COLO829 (cell line): ENCODE measurements at places on chromosomes 16 and 17.

GRCh38 chr17:77407321-77408277 is 266.8 kb downstream of the SEC14L1 start:
- DNase-seq, result no peak

DNA sequence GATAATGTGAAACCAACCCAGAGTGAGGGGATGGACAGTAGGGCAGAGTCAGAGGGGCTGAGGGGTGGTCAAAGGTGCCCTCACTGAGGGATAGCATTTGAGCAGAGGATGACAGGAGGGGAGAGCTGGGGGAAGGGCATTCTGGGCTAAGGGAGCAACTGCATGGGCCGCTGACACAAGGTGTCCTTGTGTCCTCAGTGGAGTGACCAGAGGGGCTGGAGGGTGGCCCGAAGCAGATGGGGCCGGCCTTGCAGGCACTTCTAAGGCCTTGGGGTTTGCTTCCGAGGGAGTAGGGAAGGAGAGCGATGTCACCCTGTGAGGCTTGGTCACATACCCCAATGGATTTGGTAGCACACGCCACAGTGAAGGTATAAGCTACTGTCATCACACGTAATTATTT is 10.0 kb downstream of the NUBP1 start:
- no peak for DNase-seq

- no peak for DNase-seq
Measured at GRCh38 chr17:81037026-81037797, 2.3 kb downstream of the BAIAP2 start.

- DNase-seq, result no peak
Measured at GRCh38 chr16:88638323-88639230, at the start of gene IL17C. Gene IL17C, plus strand, starts transcription at chr16:88638572. Its CDS starts 70 bp downstream, at chr16:88638642.

- no peak for DNase-seq
Measured at GRCh38 chr17:58621174-58621573, 70.7 kb downstream of the TEX14 start.
